Effector CD4-positive, alpha-beta T cell (primary cell): ENCODE measurements at places on chromosomes 12 and 14.

DNA sequence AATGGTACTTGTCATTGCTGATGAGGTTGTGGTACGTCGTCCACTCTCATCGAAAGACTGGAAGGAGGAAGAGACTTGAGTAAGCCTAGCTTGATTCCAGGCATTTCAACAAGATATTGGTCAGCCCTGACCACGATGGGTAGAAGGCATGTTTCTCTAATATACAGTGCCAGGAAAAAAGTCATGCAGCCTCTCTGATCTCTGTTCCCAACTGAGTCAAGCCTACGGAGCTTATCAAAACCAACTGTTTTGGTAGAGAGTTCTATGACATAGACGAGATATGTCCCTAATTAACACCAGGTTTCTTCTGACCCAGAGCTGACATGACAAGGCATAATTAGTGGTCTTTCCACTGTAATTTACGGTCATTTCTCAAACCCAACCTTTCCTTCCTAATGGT lies 58.5 kb downstream of the NIN start:
- DNase-seq: no peak

DNA sequence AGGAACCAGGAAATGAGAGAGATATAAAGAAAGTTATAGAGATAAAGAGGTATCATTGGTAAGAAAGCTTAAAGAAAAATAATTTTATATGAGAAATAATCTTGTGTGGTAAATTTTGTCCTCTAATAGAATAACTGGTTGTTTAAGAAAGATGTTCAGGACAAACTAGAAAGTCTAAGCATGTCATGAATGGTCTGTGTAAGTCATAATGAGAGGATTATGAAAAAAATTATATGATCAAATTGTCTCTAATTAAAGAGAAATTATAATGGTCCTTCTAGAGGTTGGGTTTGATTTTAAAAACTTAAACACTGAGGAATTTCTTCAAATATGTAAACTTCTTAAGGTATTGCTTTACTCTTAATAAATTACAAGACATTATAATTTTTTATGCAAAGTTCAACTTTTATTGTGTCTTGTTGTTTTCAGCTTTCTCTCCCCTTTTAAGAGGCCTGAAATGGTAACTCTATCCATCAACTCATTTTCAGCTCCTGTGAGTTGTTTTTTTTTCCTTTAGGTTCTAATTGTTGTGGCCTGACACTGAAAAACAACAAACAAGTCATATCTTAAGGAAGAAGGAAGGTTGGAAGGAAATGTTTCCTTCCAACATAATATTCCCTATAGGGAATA lies 88.2 kb upstream of the CNOT2 start:
- DNase-seq: no peak

DNA sequence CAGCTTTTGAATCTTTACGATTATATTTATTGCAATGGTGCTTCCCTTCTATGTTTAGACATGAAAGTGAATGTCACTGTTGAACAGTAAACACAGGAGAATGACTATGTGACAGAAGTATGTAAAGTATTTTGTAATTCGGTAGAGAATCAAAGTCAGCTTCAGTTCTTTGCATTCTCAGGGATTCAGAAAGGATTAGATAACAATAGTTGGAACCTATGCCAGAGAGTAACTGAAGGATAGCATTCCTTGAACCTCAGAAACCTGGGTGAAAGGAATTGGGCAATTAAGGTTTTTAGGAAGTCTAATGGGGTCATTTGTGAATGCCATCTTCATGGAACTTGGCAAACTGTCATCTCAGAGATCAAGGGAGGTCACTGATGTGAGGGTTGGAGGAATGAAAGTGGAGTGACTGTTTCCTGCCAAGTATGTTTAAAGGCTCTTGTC lies 305.3 kb upstream of the DDHD1 start:
- DNase-seq: no peak

DNA sequence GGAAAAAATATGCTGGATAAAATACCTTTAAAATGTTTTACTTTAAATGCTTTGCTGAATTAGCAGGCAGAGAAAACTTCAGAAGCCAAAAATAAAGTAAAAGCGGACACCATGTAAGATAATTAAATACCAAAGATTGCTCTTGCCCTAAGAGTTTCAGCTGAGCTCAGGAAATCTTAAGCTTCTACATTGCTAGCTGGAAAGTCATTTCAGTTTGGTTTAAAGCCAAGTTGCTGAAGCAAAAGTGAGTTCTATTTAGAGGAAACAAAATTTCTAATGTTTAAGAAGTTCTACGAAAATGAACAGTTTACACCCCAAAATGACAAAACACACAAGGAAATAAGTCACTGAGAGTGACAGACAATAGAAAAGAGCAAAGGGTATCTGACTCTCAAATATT lies 310.0 kb downstream of the ADAMTS20 start:
- no peak for DNase-seq

- DNase-seq: no peak
Observed at GRCh38 chr12:123085730-123086487, 65.0 kb downstream of the PITPNM2 start.

GRCh38 chr14:100903134-100903468 lies 421 bp downstream of the RTL1 start:
- no peak for DNase-seq

- no peak for DNase-seq
Observed at GRCh38 chr14:43535231-43535838, 971.7 kb downstream of the FSCB start.

DNA sequence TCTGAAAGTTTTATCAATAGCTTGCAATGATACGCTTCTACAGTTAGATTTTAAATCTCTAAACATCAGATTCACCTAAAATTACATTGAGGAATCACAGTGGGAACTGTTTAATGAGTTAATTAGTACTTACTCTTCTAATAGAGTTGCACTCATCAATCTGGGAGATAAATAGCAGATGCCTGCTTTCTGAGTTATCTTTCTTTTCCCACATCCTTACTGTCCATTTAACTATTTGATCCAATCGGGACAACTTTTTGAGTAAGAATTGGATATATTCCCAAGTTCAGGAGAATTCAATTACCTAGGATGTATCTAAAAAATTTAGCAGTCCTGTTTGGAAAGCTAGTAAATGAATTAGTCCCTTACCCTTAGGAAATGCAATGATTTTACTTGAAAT lies 162.3 kb downstream of the KCNH5 start:
- no peak for DNase-seq

DNA sequence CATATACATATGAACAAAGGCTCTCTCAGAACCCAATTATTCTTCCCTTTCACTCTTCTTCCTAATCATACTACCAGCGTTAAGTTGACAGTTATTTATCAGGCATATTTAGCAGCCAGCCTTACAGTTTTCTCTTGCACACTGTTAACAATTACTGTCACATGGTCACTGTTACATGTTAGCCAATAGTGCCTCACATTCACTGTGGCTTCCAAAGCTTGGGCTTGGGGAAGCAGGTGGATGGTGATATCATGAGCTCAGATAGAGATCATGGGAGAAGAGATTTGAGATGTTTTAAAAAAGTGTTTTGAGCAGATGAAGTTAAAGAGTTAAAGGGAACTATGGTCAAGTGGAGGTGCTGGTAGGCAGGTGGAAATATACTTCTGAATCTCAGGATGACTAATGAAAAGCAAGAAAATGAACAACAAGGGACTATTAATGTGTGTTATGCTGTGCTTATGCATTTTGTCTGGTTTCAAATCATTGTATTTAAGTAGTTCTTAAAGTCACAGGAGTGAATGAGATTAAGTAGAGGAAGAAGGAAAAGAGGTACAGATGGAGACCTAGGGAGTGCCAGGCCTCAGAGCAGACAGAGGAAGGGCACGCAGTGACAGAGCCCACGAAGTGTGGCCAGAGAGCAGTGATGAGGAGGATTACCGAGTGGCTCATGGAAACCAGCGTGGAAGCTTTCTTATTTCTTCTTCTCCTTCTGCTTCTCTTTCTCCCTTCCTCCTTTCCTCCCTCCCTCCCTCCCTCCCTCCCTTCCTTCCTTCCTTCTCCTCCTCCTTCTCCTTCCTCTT lies 39.6 kb downstream of the BICD1 start:
- no peak for DNase-seq

GRCh38 chr12:57771236-57771872 lies 551 bp downstream of the METTL1 start:
- DNase-seq: peak; percentile 70

- DNase-seq: no peak
Observed at GRCh38 chr12:96237035-96237434, 42.9 kb downstream of the ELK3 start.

DNA sequence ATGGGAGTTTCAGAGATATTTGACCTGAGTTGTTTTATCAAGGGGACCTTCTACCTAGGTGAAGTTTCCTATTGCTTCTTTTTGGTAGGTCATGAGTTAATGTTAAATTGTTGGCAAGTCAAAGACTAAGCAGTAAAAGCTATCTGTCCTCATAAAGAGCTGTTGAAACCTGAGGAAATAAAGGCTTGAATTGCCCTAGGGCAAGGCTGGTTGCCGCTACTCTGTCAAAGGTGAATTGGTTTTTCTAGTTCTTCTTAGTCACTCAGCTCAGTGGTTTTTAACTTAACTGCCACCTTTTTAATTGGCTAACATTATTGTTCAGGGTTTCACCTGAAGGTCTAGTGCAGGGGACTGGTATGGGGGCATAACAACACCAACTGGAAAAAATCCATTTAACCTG lies 441.6 kb upstream of the FBXO33 start:
- no peak for DNase-seq
